Hepatocyte (in vitro differentiated cells): ENCODE measurements at places on chromosomes 2 and 18. TPM values are rescaled to one million over a fixed set of nuclear protein-coding genes. Genes with fewer than 3 reads are reported as not detected.

DNA sequence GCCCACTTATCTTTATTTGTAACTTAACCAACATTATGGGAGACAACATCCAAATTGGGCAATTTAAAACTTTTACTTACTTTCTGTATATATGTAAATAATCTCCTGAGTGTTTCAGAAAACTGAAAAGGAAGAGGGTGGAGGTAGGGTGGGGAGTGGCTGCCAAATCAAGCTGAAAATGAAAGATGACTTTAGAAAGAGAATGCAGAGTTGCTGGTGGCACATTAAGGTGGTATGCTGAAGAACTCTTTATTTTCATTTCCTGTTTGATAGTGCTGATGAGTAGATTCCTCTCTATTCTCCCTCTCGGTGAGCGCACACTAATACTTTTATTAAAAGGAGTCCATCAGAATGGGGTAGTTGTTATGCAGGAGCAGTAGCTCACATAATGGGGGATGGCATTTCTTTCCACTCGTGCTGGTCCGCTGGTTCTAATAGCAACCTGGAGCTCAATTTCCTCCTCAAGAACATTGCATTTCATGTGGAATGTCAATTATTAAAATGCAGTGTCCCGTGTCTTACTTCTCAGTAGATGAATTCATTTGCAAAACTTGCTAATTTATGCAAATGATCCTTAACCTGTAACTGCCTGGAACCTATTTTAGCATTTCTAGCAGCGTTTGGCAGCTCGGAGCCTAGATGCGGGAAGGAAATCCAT, 466.9 kb upstream of the HNRNPA3 start:
- no peak for DNase-seq

DNA sequence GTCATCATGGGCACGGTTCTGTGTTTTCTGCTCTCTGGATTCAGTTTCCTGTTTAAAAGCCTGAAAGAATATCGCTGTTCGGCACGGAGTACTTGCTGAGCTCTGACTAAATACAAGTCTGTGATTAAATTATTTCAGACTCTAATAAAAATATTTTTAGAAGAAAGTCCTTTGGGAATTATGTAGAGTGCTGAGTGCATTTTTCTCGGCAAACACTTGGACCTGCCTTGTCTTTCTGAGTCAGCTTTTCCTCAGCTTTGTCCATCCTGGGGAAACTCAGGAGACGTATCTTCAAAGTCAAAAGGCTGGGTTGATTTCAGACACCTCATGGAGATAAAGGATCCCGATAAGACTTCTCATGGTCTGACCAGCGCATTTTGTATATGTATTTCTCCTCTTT, 45.9 kb downstream of the IL1R2 start:
- no peak for DNase-seq

GRCh38 chr2:207241198-207241597, 75.5 kb upstream of the KLF7 start:
- no peak for DNase-seq

GRCh38 chr2:15825276-15825980, 114.9 kb upstream of the MYCN start:
- no peak for DNase-seq

OBSL1 gene
- total RNA-seq = 72.4 and 84.6 TPM in 2 replicates

RTP5 gene
- not detected in 2 replicates for total RNA-seq

RAB6C gene
- total RNA-seq = 0.04 and 0.13 TPM in 2 replicates
